Activated CD4-positive, alpha-beta memory T cell treated with anti-CD3 and anti-CD28 coated beads, Interleukin-2, amount 10 ng/mL, durations not matched to agents 7 days and 5 days (primary cell): ENCODE measurements at places on chromosomes 1 and 21. TPM values are rescaled to one million over a fixed set of nuclear protein-coding genes. Genes with fewer than 3 reads are reported as not detected.

GRCh38 chr1:221747839-221748238, 6.0 kb upstream of the DUSP10 start:
- no peak for DNase-seq
- H3K36me3 ChIP-seq: peaks cover 11% of the 10 kb centered on the region
- peaks cover 13% of the 10 kb centered on the region for H3K4me1 ChIP-seq
- no peaks in the 10 kb centered on the region for H3K27me3 ChIP-seq
- H3K4me3 ChIP-seq: no peak overlapping the region
- H3K27ac ChIP-seq: no peak overlapping the region

KRTAP19-1 gene
- not detected for total RNA-seq

GRCh38 chr1:172719066-172719627, 60.2 kb downstream of the FASLG start:
- peaks cover 2% of the 10 kb centered on the region for H3K36me3 ChIP-seq
- H3K27me3 ChIP-seq: peaks cover 13% of the 10 kb centered on the region
- no peak overlapping the region for H3K27ac ChIP-seq
- H3K4me1 ChIP-seq: peaks cover 19% of the 10 kb centered on the region

- no peak for DNase-seq
- H3K36me3 ChIP-seq: no peaks in the 10 kb centered on the region
- H3K4me3 ChIP-seq: no peak overlapping the region
- no peaks in the 10 kb centered on the region for H3K27me3 ChIP-seq
- no peaks in the 10 kb centered on the region for H3K4me1 ChIP-seq
- no peak overlapping the region for H3K27ac ChIP-seq
Observed at GRCh38 chr1:74534241-74534640, 21.8 kb upstream of the LRRC53 start.

ENAH gene
- not detected for total RNA-seq

ANGPTL7 gene
- total RNA-seq: not detected

- H3K27me3 ChIP-seq: peaks cover 17% of the 10 kb centered on the region
- H3K4me1 ChIP-seq: no peaks in the 10 kb centered on the region
- H3K27ac ChIP-seq: no peak overlapping the region
- no peak overlapping the region for H3K4me3 ChIP-seq
- DNase-seq: no peak
- H3K36me3 ChIP-seq: no peaks in the 10 kb centered on the region
Observed at GRCh38 chr1:207240325-207241101, 81.0 kb upstream of the CD55 start.

MSH4 gene
- total RNA-seq: 0.20 TPM

DLGAP3 gene
- 0.88 TPM for total RNA-seq

DNA sequence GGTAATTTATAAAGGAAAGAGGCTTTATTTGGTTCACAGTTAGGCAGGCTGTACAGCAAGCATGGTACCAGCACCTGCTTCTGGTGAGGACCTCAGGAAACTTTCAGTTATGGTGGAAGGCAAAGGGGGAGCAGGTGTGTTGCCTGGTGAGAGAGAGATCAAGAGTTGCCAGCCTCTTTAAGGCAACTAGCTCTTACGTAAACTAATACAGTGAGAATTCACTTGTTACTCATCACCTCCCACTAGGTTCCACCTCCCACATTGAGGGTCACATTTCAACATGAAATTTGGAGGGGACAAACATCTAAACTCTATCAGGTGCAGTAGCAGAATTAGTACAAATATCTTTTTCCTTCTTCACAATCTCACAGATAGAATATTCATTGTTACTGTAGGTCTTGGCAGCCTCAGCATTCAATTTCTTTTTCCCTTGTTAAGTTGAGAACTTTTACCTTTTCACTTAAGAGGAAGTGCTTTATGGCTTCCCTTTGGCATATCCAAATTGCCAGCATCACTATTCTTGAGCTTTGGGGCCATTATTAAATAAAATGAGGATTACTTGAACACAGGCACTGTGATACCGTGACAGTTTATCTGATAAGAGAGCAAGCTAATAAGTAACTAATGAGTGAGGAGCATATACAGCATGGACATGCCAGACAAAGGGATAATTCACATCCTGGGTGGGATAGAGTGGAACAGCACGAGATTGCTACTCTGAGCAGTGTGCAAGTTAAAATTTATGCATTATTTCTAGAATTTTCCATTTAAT, 48.4 kb downstream of the MAGI3 start:
- H3K4me1 ChIP-seq: no peaks in the 10 kb centered on the region
- DNase-seq: no peak
- no peak overlapping the region for H3K4me3 ChIP-seq
- no peaks in the 10 kb centered on the region for H3K36me3 ChIP-seq
- no peaks in the 10 kb centered on the region for H3K27me3 ChIP-seq

GRCh38 chr1:23074012-23074411, 54.7 kb downstream of the KDM1A start:
- H3K27me3 ChIP-seq: no peaks in the 10 kb centered on the region
- H3K4me1 ChIP-seq: no peaks in the 10 kb centered on the region
- DNase-seq: no peak
- H3K4me3 ChIP-seq: no peak overlapping the region

DNA sequence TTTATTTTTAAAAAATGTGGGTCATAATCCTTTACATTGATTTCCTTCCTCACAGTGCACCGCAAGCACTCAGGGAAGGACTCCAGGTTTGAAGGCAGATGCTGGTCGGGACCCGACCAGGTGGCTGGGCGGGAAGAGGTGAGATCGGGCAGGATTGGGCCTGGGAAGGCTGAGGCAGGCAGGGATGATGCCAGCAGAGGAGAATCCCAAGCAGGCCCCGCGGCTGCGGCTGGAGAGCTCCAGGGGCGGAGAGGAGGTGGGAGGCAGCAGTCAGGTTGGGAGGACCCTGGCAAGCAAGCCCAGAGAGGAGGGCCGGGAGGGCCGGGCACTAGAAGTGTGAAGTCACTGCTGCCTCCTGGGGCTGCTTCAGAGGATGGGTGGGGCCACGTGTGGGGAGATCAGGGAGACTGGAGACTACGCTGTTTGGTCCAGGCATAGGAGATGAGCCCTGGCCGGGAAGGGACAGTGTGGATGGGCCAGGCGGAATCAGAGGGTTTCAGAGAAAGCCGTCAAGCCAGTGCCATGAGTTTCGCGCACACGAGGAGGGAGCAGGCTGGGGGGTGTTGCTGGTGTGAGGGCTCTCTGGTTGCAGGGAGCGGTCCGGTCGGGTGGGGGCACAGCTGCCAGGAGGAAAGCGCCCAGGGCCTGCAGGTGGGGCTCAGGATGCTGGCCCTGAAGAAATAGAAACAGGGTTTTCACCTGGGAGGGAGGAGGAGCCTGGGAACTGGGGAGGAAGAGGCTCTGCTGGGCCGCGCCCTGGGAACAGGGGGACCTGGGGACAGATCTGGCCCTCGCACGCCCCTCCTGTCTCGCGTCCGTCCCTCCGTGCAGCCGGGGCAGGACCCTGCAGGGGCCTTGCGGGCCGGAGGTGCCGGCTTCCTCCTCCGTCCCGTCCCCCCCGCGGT, 888 bp upstream of the COL18A1 start:
- peaks cover 11% of the 10 kb centered on the region for H3K4me1 ChIP-seq
- peaks cover 59% of the 10 kb centered on the region for H3K27me3 ChIP-seq
- H3K4me3 ChIP-seq: peak overlapping the region; percentile 45
- H3K36me3 ChIP-seq: peaks cover 3% of the 10 kb centered on the region
- no peak overlapping the region for H3K27ac ChIP-seq

GRCh38 chr1:93615582-93616150, 66.0 kb downstream of the BCAR3 start:
- H3K4me3 ChIP-seq: no peak overlapping the region
- peak overlapping the region; percentile 44 for H3K27ac ChIP-seq
- no peaks in the 10 kb centered on the region for H3K36me3 ChIP-seq
- H3K27me3 ChIP-seq: peaks cover 34% of the 10 kb centered on the region
- peak; percentile 41 for DNase-seq
- peaks cover 22% of the 10 kb centered on the region for H3K4me1 ChIP-seq

GRCh38 chr1:15656464-15656863, 27.7 kb upstream of the PLEKHM2 start:
- DNase-seq: no peak
- no peak overlapping the region for H3K27ac ChIP-seq
- no peaks in the 10 kb centered on the region for H3K27me3 ChIP-seq
- peaks cover 65% of the 10 kb centered on the region for H3K36me3 ChIP-seq

PIK3CD gene
- 214 TPM for total RNA-seq

DNA sequence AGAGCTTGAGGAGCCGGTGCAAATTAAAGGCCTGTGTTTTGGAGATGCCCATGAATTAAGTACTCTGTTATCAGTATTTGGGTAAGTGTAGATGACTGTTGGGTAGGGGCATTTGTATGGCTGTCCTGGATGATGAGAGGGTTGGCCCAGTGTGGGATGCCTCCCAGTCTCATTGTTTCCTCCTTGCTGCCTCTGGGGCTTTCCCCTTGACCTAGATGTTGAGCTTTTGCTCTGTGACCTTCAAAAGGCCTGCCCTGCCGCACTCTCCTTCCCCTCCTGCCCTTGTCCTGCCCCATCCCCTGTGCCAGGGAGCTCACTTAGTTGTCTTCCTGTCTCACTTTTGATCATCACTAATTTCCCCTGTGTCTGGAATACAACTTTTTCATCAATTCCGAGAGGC, 10.0 kb downstream of the GALNT2 start:
- H3K27ac ChIP-seq: no peak overlapping the region
- peaks cover 6% of the 10 kb centered on the region for H3K36me3 ChIP-seq
- DNase-seq: no peak
- H3K27me3 ChIP-seq: no peaks in the 10 kb centered on the region
- H3K4me1 ChIP-seq: peaks cover 20% of the 10 kb centered on the region
- H3K4me3 ChIP-seq: no peak overlapping the region

DNA sequence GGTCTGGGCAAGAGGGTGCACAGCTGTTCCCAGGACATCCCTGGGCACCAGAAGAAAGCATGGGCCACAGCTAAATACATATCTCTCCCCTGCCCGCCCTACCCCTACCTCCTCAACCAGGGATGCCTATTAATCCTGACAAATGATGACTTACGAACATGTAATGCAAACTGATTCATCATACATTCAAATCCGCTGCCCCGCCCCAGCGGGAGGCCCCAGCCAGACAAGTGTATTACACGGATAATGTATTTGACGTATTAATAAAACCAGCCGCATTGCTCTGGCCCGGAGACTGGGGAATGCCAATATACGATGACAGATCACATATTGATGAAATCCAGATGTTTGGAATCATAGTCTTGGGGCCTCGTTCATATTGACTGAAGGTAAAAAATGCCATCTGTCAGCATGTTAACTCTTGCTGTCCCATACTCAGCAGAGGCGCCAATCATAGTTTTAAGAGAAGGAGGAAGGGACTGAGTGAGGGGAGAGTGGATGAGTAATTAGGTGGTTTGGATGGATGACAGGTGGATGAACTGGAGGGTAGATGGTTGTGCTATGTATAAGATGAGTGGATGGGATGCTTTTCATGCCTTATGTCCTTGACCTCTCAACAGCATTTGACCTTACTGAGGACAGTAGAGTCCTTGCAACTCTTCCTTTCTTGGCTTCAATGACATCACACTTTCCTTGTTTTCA, 68.2 kb downstream of the TMEM53 start:
- no peaks in the 10 kb centered on the region for H3K36me3 ChIP-seq
- no peak overlapping the region for H3K27ac ChIP-seq
- DNase-seq: no peak
- H3K4me1 ChIP-seq: no peaks in the 10 kb centered on the region
- H3K27me3 ChIP-seq: peaks cover 3% of the 10 kb centered on the region

- H3K27ac ChIP-seq: no peak overlapping the region
- no peak overlapping the region for H3K4me3 ChIP-seq
- no peak for DNase-seq
- H3K27me3 ChIP-seq: peaks cover 11% of the 10 kb centered on the region
Observed at GRCh38 chr1:229383188-229383587, 40.3 kb upstream of the CCSAP start.

GRCh38 chr1:98653123-98653522, 8.4 kb upstream of the SNX7 start:
- no peak for DNase-seq
- no peak overlapping the region for H3K27ac ChIP-seq
- H3K36me3 ChIP-seq: no peaks in the 10 kb centered on the region
- H3K27me3 ChIP-seq: no peaks in the 10 kb centered on the region
- no peak overlapping the region for H3K4me3 ChIP-seq
- no peaks in the 10 kb centered on the region for H3K4me1 ChIP-seq

PYHIN1 gene
- total RNA-seq: 59.8 TPM
